NCI-H1436 (cell line): ENCODE measurements at places on chromosomes 11 and 22.

- no peak for DNase-seq
These were observed 59.2 kb upstream of the CLPB start for GRCh38 chr11:72493426-72494108.

GRCh38 chr11:92314499-92314898 is 89.9 kb downstream of the FAT3 start:
- DNase-seq: no peak

- DNase-seq: no peak
These were observed 21.0 kb downstream of the TNRC6B start for GRCh38 chr22:40198733-40199132.

GRCh38 chr11:70869054-70869453 is 383.3 kb downstream of the SHANK2 start:
- DNase-seq: no peak

- no peak for DNase-seq
These were observed 7.2 kb upstream of the EHD1 start for GRCh38 chr11:64885367-64886286.
